Activated naive CD4-positive, alpha-beta T cell treated with anti-CD3 and anti-CD28 coated beads, Interleukin-2, amount 50 U/mL, for 72 hours (primary cell): ENCODE measurements at places on chromosomes 1 and 21. TPM values are rescaled to one million over a fixed set of nuclear protein-coding genes. Genes with fewer than 3 reads are reported as not detected.

- DNase-seq: no peak
These were observed 120.0 kb downstream of the TGFBR3 start for GRCh38 chr1:91765880-91766443.

- DNase-seq: no peak
These were observed 37.6 kb upstream of the BTG3 start for GRCh38 chr21:17650292-17650691.

GRCh38 chr1:159939678-159940002 is 5.8 kb downstream of the IGSF9 start:
- no peak for DNase-seq

The EFNA1 gene
- total RNA-seq: 0.68 TPM

- DNase-seq: no peak
These were observed 18.4 kb downstream of the GNB1 start for GRCh38 chr1:1872329-1872994.

The CRYAA gene
- total RNA-seq: not detected

DNA sequence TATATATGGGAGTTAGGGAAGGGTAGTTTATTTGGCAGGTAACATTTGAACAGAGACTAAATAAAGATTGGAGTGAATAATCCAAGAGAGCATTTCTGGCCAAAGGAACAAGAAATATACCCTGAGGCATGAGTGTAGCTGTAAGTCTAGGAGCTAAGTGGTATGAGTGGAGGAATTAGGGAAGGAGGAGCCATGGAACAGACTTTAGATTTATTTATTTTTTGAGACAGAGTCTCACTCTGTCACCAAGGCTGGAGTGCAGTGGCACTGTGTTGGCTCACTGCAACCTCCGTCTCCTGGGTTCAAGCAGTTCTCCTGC is 18.4 kb downstream of the CAPZA1 start:
- no peak for DNase-seq

GRCh38 chr1:5739561-5740078 is 252.6 kb downstream of the NPHP4 start:
- DNase-seq: peak; percentile 7

GRCh38 chr1:218164930-218165700 is 120.0 kb upstream of the RRP15 start:
- DNase-seq: peak; percentile 9

GRCh38 chr1:193030280-193030679 is 28.9 kb downstream of the UCHL5 start:
- DNase-seq: no peak

DNA sequence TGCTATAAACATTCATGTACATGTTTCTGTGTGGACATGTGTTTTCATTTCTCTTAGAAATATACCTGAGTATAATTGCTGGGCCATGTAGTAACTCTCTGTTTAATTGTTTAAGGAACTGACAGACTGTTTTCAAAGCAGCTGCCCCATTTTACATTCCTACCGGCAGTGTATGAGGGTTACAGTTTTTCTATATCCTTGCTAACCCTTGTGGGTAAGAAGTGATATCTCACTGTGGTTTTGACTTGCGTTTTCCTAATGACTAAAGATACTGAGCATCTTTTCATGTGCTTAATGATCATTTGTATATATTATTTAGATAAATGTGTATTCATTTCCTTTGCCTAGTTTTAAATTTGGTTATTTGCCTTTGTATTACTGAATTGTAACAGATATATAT is 81.7 kb downstream of the DNM3 start:
- DNase-seq: no peak

DNA sequence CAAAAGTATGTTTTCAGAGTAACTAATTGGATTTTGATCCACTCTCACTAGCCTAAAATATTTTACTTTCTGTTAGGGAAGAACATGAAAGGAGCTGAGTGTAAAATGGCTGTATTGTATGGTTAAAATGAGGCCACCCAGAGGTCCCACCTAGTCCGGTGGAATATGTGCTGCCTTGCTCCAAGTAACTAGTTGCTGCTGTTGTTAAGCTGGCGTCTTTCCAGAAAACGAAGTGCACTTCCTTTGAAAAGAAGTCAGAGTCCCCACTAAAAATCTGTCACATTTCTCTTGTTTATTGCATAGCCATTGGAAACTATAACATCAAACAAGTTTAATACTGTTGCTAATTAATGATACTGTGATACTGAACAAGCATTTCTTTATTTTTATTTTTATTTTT is 3.2 kb downstream of the SLC25A33 start:
- DNase-seq: no peak

GRCh38 chr1:32309960-32310359 is 18.1 kb downstream of the HDAC1 start:
- DNase-seq: no peak

- no peak for DNase-seq
These were observed 15.5 kb upstream of the PADI4 start for GRCh38 chr1:17292299-17293160.

GRCh38 chr1:110212169-110213142 is 2.3 kb downstream of the KCNC4 start:
- no peak for DNase-seq

DNA sequence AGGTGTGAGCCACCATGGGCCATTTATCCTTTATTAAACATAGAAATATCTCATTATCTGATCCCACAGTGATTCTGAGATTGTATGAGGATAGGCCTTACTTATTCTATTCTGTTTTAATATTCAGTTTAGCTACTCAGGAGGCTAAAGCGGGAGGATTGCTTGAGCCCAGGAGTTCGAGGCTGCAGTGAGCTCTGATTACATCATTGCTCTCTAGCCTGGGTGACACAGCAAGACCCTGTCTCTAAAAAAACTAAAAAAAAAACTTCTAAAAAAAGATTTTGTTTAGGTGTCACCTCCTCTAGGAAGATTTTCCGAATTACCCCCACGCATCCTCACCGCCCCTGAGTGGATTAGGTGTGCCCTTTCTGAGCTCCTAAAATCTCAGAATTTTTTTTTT is 14.3 kb upstream of the HNRNPU start:
- DNase-seq: no peak

DNA sequence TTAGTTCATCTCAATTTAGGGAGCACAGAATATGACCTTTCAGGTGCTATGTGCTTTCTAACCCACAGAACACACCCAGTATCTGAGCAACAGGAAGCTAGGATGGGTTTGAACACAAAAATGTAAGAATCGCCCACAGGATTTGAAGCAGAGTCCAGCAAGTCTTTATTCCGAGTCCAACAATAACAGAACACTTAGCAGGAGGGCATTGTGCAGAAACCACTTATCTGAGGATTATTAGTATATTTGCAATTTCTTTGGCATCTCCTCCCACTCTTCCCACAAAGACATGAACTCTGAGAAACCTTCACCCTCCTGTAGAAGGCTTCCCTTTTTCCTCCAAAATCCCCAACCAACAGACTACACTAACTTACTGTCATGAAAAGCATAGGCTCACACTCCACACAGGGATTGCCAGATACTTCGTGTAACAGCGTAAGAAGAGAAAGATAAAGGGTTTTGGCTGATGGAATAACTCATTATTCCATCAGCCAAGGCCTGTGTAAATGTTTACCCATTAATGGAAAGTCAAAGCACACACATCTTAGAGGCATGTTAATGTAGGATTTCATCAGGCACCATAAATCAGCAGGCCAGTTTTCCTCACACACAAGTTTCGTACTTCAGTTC is 16.1 kb downstream of the SIPA1L2 start:
- no peak for DNase-seq

- DNase-seq: no peak
These were observed 85.1 kb upstream of the C1orf105 start for GRCh38 chr1:172335377-172335776.

- peak; percentile 4 for DNase-seq
These were observed 129.8 kb downstream of the PTPRU start for GRCh38 chr1:29365906-29366670.

GRCh38 chr1:207844371-207844770 is 66.6 kb downstream of the CD34 start:
- no peak for DNase-seq

DNA sequence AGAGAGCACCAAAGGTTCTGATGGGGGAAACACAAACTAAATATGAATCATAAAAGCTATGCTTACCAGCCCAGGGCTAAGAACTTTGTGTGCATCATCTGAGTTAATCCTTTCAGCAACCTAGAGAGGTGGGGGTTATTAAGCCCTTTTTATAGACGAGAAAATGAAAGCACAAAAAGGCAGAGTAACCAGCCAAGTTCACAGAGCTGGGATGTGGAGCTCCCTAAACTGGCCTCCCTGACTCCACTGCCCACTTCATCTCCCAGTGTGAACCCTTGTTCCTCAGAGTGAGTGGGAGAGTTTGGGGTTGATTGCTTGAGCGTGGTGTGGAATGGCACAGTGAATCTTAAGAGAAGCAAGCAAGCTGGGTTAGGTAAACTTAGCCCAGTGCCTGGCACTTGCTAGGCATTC is 10.8 kb upstream of the BCAR3 start:
- DNase-seq: no peak

The C8B gene
- not detected for total RNA-seq

- no peak for DNase-seq
These were observed 139.9 kb downstream of the CLIC6 start for GRCh38 chr21:34808569-34809204.

GRCh38 chr1:68521286-68521685 is 24.4 kb upstream of the DEPDC1 start:
- no peak for DNase-seq

- no peak for DNase-seq
These were observed 24.3 kb upstream of the PPP1R15B start for GRCh38 chr1:204435872-204436271.

DNA sequence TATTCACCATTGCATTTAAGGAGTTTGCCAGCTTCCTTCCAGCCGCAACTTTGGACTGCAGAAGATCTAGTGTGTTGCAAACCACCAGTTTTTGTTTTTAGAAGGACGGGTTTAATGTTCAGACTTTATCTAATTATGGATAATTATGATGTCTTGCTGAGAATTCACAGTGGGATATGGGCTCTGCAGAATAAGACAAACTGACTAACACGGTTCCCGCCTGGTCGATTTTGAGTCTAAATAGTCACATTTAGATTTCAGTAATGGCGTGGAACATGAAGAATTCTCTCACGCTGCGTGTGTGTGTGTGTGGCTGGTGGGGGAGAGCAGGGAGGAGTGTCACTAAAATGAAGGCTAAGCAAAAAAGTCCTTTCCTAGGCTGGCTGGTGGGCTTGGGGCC is 48.5 kb upstream of the DMRTB1 start:
- DNase-seq: no peak

The CHI3L2 gene
- 25.0 TPM for total RNA-seq

GRCh38 chr1:119960501-119960900 is 64.2 kb upstream of the ADAM30 start:
- DNase-seq: no peak

- no peak for DNase-seq
These were observed 19.2 kb upstream of the CHIA start for GRCh38 chr1:111271464-111271801.

The ST6GALNAC3 gene
- total RNA-seq: 1.4 TPM

DNA sequence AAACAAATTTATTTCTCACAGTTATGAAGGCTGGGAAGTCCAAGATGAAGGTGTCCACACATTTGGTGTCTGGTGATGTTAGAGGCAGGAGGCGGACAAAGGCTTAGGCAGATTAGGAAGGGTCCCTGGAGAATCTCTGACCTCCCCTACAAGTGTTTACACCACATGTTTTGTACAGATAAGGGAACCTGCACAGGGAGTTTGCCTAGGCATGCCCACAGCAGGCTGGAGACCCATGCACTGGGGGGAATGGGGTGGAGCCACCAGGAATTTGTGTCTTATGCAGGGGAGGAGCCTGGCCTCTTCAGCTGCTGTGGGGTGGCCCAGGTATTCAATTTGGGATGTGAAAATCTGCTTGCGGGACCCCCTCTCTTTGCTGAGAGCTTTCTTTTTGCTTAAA is 131.3 kb downstream of the PATJ start:
- no peak for DNase-seq

DNA sequence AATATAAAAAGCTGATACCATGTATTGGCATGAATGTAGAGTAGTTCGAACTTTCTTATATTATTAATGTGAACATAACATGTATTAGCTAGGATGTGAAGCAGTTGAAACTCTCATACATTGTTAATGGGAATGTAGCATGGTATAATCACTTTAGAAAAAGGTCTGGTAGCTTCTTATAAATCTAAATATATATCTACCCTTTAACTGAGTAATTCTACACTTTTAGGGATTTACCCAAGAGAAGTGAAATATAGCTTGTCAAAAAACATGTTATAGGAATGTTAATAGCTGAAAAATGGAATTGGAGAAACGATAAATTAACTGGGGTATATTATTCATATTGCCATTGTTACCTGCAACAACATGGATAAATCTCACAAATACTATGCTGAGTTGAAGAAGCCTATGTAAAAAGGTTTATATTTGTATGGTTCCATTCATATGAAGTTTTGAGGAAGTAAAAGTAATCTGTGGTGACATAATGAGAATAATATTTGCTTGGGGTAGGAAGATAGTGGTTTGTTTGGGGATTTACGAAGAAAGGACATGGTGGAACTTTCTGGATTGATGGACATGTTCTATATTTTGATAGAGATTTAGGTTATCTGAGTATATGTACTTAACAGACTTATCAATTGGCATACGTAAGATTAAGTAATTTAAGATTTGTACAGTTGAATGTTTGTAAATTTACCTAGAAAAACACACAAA is 76.6 kb downstream of the MAST2 start:
- no peak for DNase-seq

The GBP6 gene
- total RNA-seq: 0.31 TPM

DNA sequence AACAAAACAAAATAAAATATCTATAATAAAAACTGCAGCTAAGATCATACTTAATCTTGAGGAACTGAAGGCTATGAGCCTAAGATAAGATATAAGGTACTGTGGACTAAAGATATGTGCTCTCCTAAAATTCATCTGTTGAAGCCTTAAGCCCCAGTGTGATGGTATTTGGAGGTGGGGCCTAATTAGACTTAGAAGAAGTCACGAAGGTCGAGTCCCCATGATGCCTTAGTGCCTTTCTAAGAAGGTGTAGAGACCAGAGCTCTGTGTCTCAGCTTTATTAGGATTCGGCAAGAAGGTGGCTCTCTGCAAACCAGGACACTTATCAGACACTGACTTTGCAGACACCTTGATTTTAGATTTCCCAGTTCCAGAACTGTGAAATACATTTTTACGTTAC is 622.0 kb upstream of the BRINP3 start:
- no peak for DNase-seq

The MFAP2 gene
- not detected for total RNA-seq

DNA sequence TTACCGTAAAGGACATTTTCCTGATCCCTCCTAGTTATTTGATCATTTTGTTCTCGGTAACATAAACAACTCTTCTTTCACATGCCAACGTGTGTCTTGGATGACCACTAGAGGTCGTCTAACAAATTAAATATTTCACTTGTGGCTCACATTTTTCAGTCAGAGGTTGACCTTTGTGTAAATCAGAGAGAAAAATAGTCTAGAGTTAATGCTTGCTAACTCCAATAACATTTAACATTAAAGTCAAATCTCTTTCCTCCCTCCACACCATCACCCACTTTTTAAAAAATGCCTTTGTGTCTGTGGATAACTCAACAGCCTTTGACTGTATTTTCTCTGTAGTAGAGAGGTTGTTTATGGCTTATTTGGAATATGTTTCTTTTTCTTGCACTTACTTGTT is 220.5 kb upstream of the B3GALT2 start:
- no peak for DNase-seq
